ENCODE measurements at places on chromosomes 3 and 15. TPM values are rescaled to one million over a fixed set of nuclear protein-coding genes. Genes with fewer than 3 reads are reported as not detected.

DNA sequence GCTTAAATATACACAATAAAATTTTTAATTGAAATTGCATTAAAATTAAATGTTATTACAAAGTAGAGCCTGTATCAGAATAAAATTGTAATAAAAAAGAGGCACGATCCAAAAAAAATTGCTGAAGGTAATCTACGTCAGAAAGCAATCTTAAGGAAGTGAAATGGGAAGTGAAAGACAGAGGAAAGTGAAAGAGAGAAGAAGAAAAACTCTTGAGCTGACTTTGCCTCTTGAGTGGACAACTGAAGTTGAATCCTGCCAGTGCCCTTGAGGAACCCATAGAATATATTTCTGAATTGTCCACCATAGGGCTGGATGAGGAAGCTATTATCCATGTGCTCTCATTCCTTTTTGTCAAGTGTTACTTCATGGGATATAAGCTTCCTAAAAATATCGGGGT, 285.1 kb upstream of the STAC start:
- H3K4me1 ChIP-seq = no peaks in the 10 kb centered on the region
- no peak overlapping the region for H3K4me3 ChIP-seq
- H3K36me3 ChIP-seq = no peaks in the 10 kb centered on the region
- no peak for DNase-seq

GRCh38 chr3:188822411-188822810, 349.4 kb upstream of the TPRG1 start:
- H3K27me3 ChIP-seq = no peaks in the 10 kb centered on the region
- no peak for DNase-seq
- H3K4me1 ChIP-seq = no peaks in the 10 kb centered on the region
- H3K4me3 ChIP-seq = no peak overlapping the region
- H3K27ac ChIP-seq = no peak overlapping the region
- no peaks in the 10 kb centered on the region for H3K36me3 ChIP-seq

DNA sequence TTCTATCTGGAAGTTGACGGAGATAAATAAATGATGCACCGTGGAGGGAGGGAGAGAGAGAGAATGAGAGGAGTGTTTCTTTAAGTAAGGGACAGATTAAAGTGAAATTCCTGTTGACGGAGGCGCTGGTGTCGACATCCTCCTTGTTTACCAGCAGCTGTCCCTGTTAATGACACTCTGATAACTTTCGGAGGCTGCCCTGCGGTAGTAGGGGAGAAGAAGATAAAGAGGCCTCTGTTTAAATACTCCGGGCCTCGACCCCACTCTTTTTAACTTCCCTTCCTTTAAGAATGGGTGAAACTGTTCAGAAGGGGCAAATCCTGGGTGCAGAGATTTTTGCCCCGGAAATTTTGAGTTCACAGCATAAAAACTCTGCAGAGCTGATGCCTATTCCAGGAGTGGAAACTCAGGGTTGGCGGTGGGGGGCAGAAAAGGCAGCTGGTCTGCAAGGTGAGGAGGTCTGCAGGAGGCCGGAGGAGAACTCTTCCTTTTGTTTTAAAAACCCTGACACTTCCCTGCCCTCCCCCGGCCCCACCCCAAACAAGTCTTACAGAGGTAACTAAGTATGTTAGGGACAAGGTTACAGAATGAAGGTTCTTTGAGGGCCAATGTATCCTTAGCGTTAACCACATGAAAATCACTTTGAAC, 276.6 kb upstream of the NR2F2 start:
- peak overlapping the region; percentile 39 for H3K4me3 ChIP-seq
- DNase-seq = no peak
- H3K27ac ChIP-seq = no peak overlapping the region
- no peaks in the 10 kb centered on the region for H3K36me3 ChIP-seq
- H3K4me1 ChIP-seq = no peaks in the 10 kb centered on the region

DNA sequence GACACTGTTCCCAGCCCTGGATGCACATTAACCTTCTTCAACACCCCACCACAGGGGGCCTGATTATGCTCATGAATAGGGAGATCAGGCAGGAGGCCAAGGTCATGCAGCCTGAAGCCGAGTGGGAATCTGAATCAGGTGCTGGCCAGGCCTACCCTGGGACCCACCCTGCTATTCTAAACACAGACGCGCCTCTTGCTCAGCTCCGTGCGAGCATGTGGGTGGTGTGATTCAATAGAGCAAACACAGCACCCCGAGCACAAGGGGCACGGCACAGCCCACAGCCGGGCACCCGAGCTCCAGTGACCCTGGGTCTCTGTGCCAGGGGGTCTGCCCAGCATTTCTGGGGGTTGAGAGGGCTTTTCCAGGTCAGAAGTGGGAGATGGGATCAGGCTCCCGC, 24.6 kb upstream of the GRIP2 start:
- no peaks in the 10 kb centered on the region for H3K36me3 ChIP-seq
- no peak overlapping the region for H3K27ac ChIP-seq
- H3K4me1 ChIP-seq = no peaks in the 10 kb centered on the region
- no peak overlapping the region for H3K4me3 ChIP-seq

DNA sequence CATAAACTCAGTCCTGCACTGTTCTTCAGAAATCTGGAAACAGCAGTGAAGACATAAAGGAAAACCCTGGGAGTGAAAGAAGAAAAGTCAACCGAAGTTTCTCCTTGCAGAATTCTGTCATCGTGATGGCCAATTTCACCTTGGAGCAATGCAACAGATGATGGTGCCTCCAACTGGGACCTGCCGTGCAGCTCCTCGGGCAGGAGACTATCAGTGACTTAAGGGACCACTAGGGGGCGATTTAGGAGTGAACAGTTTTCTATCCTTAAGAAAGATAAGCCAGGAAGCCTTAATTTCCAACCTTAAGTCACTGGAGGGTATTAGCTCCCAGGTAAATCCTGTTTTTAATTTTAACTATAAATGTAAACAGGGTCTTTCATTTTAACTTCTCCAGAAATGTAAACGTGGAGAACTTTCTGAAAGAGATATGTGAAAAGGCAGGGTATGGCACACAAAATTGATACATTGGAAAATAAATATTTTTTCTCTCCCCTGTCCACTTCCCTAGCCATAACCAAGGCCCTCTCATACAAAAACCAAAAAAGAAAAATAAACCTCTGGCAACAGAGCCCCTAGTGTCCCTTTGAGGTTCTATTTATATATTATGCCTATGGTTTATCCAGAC, 116.3 kb downstream of the PDZRN3 start:
- no peak overlapping the region for H3K4me3 ChIP-seq
- H3K27ac ChIP-seq = no peak overlapping the region
- no peaks in the 10 kb centered on the region for H3K27me3 ChIP-seq

DNA sequence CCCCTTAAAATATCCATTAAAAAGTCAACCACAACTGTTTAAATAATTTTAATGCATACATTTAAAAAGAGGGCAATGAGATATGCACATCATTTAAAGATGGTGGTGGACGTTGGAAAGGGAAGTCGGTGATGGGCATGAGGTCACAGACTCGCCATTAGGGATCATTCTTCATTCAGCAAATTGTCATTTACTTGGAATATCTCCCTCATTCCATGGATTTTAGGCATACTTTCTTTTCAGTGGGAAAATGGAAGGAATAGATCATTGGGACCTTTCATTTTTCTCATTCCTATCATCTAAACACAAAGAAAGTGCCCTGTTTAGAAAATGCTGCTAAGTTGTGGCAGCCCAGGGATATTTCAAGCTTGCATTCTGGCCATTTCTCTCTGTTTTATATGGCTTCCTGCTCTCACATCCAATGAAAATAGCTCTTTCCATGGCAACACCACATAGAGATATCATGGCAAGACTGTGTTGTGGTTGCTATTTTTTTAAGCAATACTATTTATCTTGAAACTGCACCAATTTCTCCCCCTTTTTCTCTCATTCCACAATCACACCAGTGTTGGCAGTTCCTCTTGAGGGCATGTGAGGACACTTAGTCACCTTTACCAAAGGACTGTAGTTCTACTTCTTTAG, 40.7 kb upstream of the LMCD1 start:
- no peak for DNase-seq
- no peaks in the 10 kb centered on the region for H3K36me3 ChIP-seq
- H3K27me3 ChIP-seq = no peaks in the 10 kb centered on the region
- no peak overlapping the region for H3K4me3 ChIP-seq
- H3K27ac ChIP-seq = no peak overlapping the region

DNA sequence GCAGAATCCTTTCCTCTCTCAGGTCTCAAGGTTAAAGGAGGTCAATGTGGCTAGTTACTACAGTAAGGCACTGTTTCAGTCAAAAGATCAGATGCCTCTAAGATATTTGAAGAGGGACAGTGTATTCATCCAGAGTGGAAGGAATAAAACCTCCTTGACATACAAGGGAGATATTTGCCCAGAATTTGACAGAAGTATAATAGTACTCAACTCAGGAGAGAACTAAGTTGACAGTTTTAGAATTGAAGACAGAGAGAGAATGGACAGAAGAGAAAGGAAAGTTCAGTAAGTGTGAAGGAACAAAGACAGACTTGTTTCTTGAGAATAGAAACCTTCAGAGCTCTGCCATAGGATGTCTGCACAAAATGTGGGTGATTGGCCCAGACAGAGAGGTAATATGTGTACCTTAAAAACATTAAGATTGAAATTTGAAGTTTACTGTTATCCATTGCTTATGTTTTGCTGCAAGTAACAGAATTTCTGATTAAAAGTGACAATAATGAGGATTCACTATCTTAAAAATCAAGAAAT, 507.1 kb downstream of the IGSF11 start:
- H3K27ac ChIP-seq = no peak overlapping the region
- DNase-seq = no peak
- H3K4me3 ChIP-seq = no peak overlapping the region
- H3K36me3 ChIP-seq = no peaks in the 10 kb centered on the region
- H3K4me1 ChIP-seq = no peaks in the 10 kb centered on the region

- no peaks in the 10 kb centered on the region for H3K36me3 ChIP-seq
- DNase-seq = no peak
- H3K27me3 ChIP-seq = no peaks in the 10 kb centered on the region
These were observed 117.7 kb upstream of the GOLGA6L6 start for GRCh38 chr15:20659265-20659664.

The TTC23 gene
- 33.0 TPM for total RNA-seq

The TM4SF4 gene
- total RNA-seq = 1.7 TPM

The ACTRT3 gene
- 1.7 TPM for total RNA-seq

The DUOX1 gene
- total RNA-seq = 0.35 TPM

The TAGLN3 gene
- total RNA-seq = not detected

GRCh38 chr3:129593230-129593594, 13.3 kb downstream of the PLXND1 start:
- H3K4me3 ChIP-seq = no peak overlapping the region
- H3K27me3 ChIP-seq = no peaks in the 10 kb centered on the region
- peaks cover 13% of the 10 kb centered on the region for H3K4me1 ChIP-seq
- H3K27ac ChIP-seq = peak overlapping the region; percentile 83

The MED12L gene
- 3.3 TPM for total RNA-seq

GRCh38 chr15:75639191-75639708, 774 bp downstream of the IMP3 start:
- no peaks in the 10 kb centered on the region for H3K27me3 ChIP-seq
- peak overlapping the region; percentile 81 for H3K4me3 ChIP-seq
- H3K4me1 ChIP-seq = peaks cover 10% of the 10 kb centered on the region
- no peak for DNase-seq
- H3K36me3 ChIP-seq = no peaks in the 10 kb centered on the region
- H3K27ac ChIP-seq = peak overlapping the region; percentile 96

The C3orf18 gene
- total RNA-seq = not detected

The SCAMP2 gene
- 164 TPM for total RNA-seq

The WNT5A gene
- total RNA-seq = 8.4 TPM

All from Peyer's patch (tissue), 4 donors.